ENCODE measurements at places on chromosomes 11 and 22. TPM values are rescaled to one million over a fixed set of nuclear protein-coding genes. Genes with fewer than 3 reads are reported as not detected.

- H3K27me3 ChIP-seq: no peaks in the 10 kb centered on the region
- no peaks in the 10 kb centered on the region for H3K36me3 ChIP-seq
- no peak overlapping the region for H3K4me3 ChIP-seq
- peaks cover 3% of the 10 kb centered on the region for H3K4me1 ChIP-seq
- H3K27ac ChIP-seq: no peak overlapping the region
- DNase-seq: peak; percentile 41
These were observed 35.0 kb upstream of the BMAL1 start for GRCh38 chr11:13242564-13242963.

GRCh38 chr11:43950311-43950855 lies 7.9 kb downstream of the C11orf96 start:
- no peaks in the 10 kb centered on the region for H3K36me3 ChIP-seq
- H3K4me1 ChIP-seq: peaks cover 4% of the 10 kb centered on the region
- no peak overlapping the region for H3K27ac ChIP-seq
- no peaks in the 10 kb centered on the region for H3K27me3 ChIP-seq
- no peak for DNase-seq
- no peak overlapping the region for H3K4me3 ChIP-seq

- peak overlapping the region; percentile 81 for H3K4me3 ChIP-seq
- H3K27me3 ChIP-seq: no peaks in the 10 kb centered on the region
- no peak overlapping the region for H3K27ac ChIP-seq
- DNase-seq: no peak
- no peaks in the 10 kb centered on the region for H3K36me3 ChIP-seq
- peaks cover 64% of the 10 kb centered on the region for H3K4me1 ChIP-seq
These were observed 1.0 kb downstream of the PRSS23 start for GRCh38 chr11:86801364-86801763.

- H3K27ac ChIP-seq: no peak overlapping the region
- no peaks in the 10 kb centered on the region for H3K4me1 ChIP-seq
- no peak for DNase-seq
- H3K4me3 ChIP-seq: no peak overlapping the region
These were observed 477.6 kb downstream of the SOX6 start for GRCh38 chr11:15878756-15879155.

DNA sequence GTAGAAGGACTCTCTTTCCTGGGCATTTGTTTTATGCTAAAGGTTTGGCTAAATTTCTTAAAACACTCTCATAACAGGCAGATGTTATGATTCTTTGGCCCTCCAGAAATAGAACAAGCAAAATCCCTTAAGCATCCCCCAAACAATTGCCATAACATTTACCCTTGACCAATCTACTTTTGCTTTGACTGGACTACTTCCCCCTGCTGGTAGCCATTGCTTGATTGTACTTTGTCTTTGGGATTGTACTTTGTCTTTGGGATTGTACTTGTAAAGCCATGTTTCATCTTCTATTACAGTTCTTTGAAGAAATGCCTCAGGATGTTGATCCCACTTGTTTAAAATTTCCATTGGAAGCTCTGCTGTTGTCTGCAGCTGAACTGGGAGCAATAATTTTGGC lies 53.3 kb upstream of the GLYAT start:
- no peak overlapping the region for H3K27ac ChIP-seq
- no peaks in the 10 kb centered on the region for H3K36me3 ChIP-seq
- no peak for DNase-seq
- H3K4me1 ChIP-seq: 0 out of 2 replicates have a peak, but pooled peaks cover 7% of the 10 kb centered on the region

GRCh38 chr11:62694455-62695167 lies 5.3 kb upstream of the LRRN4CL start:
- H3K4me1 ChIP-seq: peaks cover 17% of the 10 kb centered on the region
- H3K4me3 ChIP-seq: no peak overlapping the region
- peaks cover 8% of the 10 kb centered on the region for H3K36me3 ChIP-seq
- DNase-seq: peak; percentile 89
- peak overlapping the region; percentile 32 for H3K27ac ChIP-seq

DNA sequence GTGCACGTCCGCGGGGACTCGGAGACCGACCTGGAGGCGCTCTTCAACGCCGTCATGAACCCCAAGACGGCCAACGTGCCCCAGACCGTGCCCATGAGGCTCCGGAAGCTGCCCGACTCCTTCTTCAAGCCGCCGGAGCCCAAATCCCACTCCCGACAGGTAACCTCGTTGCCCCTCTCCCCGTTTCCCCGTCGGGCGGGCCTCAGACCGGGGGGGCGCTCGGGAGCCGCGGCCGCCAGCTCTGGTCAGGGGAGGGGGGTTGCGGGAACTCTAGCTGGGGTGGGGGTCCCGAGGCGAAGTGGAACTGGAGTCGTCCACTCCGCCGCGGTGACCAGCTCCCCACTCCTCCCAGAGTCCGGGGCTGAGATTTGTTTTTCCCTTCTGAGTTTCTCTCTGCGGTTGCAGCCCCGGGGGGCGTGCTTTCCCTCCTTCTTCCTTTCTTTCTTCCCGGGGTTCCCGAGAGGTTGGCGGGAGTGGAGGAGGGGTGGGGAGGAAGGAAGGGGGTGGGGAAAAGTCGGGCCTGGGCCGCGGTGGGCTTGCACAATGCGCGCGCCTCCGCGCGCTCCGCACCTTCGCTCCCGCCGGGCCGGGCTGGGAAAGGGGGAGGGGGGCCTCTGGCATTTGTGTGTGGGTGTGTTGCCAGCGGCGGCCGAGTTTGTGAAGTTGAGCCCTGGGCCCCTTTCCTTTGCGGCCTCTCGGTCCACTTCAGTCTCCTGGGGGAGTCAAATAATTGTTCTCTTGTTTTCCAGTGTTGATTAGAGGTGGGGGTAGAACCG lies 952 bp downstream of the YAP1 start:
- peak overlapping the region; percentile 92 for H3K27ac ChIP-seq
- peak; percentile 89 for DNase-seq
- H3K4me1 ChIP-seq: peaks cover 35% of the 10 kb centered on the region
- H3K36me3 ChIP-seq: peaks cover 5% of the 10 kb centered on the region
- peak overlapping the region; percentile 84 for H3K4me3 ChIP-seq

DNA sequence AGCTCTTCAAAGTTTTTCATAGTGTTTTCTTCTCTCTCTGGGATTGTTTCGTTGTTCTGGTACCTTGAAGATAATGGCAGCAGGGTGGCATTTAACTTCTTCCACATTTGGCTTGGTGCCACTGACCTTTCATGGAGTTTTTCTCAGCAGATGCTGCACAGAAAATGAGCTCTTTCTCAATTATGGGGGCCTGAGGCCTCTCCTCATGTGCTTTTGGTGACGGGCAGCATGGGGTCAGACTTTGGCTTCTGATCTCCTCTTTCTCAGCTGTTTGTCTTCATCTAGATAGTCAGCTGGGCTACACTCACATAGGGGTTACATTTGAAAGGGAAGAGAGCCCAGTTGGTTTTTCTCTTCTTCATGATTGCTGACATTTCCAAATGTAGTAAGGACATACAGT lies 76.3 kb downstream of the FAT3 start:
- H3K4me1 ChIP-seq: peaks cover 11% of the 10 kb centered on the region
- no peak overlapping the region for H3K4me3 ChIP-seq
- H3K27ac ChIP-seq: no peak overlapping the region
- no peak for DNase-seq
- no peaks in the 10 kb centered on the region for H3K27me3 ChIP-seq

GRCh38 chr22:22527312-22527711 lies 7.2 kb upstream of the ZNF280A start:
- no peak for DNase-seq
- no peak overlapping the region for H3K27ac ChIP-seq
- H3K27me3 ChIP-seq: peaks cover 11% of the 10 kb centered on the region

GRCh38 chr11:107770551-107770951 lies 58.7 kb upstream of the SLN start:
- peak; percentile 89 for DNase-seq
- H3K27ac ChIP-seq: peak overlapping the region; percentile 84
- H3K36me3 ChIP-seq: no peaks in the 10 kb centered on the region
- H3K4me1 ChIP-seq: peaks cover 29% of the 10 kb centered on the region

DNA sequence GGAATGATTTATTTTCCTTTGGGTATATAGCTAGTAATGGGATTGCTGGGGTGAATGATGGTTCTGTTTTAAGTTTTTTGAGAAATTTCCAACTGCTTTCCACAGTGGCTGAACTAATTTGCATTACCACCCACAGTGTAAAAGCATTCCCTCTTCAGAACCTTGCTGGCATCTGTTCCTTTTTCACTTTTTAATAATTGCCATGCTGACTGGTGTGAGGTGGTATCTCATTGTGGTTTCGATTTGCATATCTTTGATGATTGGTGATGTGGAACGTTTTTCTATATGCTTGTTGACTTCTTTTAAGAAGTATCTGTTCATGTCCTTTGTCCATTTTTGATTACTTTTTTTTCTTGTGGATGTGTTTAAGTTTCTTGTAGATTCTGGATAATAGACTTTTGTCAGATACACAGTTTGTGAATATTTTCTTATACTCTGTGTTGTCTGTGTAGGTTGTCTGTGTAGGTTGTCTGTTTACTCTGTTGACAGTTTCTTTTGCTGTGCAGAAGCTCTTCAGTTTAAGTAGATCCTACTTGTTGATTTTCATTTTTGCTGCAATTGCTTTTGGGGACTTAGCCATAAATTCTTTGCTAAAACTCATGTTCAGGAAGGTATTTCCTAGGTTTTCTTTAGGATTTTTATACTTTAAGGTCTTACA lies 291.8 kb upstream of the DDI1 start:
- peaks cover 7% of the 10 kb centered on the region for H3K4me1 ChIP-seq
- H3K27ac ChIP-seq: no peak overlapping the region
- H3K27me3 ChIP-seq: no peaks in the 10 kb centered on the region

- H3K4me3 ChIP-seq: no peak overlapping the region
- DNase-seq: peak; percentile 63
- peaks cover 83% of the 10 kb centered on the region for H3K27me3 ChIP-seq
- no peaks in the 10 kb centered on the region for H3K36me3 ChIP-seq
These were observed 124.3 kb downstream of the TRIM29 start for GRCh38 chr11:120013325-120014250.

GRCh38 chr11:134764367-134764766 lies 352.3 kb upstream of the B3GAT1 start:
- no peak overlapping the region for H3K27ac ChIP-seq
- H3K36me3 ChIP-seq: no peaks in the 10 kb centered on the region
- no peaks in the 10 kb centered on the region for H3K4me1 ChIP-seq
- no peak overlapping the region for H3K4me3 ChIP-seq

DNA sequence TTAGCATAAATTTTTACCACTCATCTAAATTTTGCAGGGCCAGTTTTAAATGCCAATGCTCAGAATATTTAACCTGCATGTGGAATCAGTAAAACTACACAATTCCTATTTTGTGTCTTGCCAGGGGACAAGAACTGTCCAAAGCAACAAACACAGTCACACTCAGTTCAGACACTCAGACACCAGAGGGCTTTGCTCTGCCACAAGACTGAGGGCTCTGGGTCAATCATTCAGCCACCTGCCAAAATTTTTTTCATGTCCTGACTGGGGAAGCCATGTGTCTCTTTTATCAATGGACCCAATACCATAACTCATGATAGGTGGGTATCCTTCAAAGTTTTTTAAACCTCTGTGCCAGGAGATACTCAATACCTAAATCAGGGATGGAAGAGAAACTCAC lies 304.0 kb upstream of the ANO3 start:
- H3K4me1 ChIP-seq: 0 out of 2 replicates have a peak, but pooled peaks cover 6% of the 10 kb centered on the region
- DNase-seq: no peak
- H3K36me3 ChIP-seq: no peaks in the 10 kb centered on the region
- H3K27me3 ChIP-seq: peaks cover 7% of the 10 kb centered on the region

The RTN4RL2 gene
- 0.32 TPM for total RNA-seq

The UPB1 gene
- not detected for total RNA-seq

The COX8A gene
- total RNA-seq: 358 TPM

All from GM23248 (cell line).